ENCODE measurements at places on chromosomes 16 and 17.

GRCh38 chr17:71760062-71760720, 360.6 kb upstream of the SOX9 start:
- no peak for DNase-seq

DNA sequence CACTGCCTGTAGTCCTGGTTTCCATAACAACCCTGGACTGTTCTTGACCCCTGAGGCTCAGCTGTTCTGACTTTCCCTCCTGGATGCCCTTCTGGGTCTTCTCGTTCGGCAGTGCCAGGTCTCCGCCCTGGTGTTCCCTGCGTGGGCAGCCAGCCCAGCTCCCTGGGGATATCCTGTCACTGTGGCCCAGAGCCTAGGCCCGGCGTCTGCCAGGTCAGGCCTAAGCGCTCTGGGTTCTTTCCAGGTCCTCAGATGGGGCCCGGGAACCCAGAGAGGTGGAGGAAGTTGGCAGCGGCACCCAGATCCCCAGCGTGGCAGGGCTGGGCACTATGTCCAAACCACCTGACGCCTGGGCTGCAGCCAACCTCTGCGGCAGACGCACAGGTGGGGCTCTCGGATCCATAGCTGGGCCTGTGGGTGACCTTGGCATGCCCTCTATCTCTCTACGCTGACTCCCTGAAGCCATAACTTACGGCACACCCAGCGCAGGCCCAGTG, 12.5 kb upstream of the ATP2A3 start:
- no peak for DNase-seq

DNA sequence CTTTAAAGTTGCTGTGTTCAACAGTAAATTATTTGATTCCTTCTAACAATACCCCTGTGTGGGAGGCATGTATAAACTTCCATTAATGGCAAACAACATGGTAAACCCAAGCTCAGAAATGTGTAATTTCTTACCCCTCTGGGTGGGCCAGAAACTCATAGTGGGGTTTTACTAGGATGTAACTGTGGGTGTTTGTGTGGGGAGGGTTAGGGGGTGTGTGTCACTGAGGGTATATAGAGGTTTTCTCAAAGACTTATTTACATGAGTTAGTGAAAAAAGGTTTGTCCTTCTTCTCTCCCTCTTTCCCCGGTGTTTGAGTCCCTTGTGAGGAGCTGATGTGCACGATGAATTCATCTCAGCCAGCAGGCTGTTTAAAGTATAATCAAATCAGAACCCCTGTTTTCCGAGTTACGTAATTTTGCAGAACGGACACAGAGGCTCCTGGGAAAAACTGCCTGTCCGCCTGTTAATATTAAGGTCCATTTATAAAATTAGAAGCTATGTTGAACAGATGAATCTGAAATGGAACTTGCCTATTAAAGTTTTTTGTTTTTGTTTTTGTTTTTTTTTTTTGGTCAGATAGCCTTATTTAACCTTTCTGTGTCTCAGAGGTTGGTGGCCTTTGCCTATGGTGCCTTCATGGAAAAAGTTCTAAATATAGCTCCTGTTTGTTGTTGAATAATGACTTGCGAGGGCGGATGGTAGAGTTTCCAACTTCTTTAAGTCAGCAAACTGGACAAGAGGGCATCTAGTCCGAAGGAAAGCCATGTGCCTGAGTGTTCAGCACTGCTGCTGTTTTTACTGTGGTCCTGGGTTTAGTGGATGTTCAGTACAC, 73.3 kb downstream of the MSI2 start:
- no peak for DNase-seq

GRCh38 chr17:74972107-74972972, at the start of gene HID1:
HID1 (minus strand) TSS chr17:74972759; CDS start chr17:74972656, 103 bp downstream.
- DNase-seq = no peak

GRCh38 chr17:46039592-46040186, 40.6 kb downstream of the STH start:
- DNase-seq = no peak

- no peak for DNase-seq
Measured at GRCh38 chr17:19457830-19458271, 46.8 kb downstream of the RNF112 start.

DNA sequence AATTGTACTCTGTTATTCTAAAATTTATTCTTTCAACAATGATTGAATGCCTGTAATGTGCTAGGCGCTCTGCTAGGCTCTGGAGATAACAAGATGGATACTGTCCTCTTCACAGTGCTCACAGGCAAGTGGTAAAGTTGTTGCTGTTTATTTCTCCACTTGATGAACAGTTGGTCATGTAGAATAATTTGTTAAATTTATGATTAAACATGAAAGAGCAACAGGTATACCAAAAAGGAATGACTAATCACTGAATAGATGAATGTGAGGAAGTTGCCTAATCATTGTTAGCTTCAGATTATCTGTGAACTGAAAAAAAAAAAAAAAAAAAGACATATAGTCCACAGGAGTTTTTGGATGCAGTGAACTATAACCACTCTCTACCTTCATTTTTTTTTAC, 62.3 kb downstream of the NFATC3 start:
- no peak for DNase-seq

DNA sequence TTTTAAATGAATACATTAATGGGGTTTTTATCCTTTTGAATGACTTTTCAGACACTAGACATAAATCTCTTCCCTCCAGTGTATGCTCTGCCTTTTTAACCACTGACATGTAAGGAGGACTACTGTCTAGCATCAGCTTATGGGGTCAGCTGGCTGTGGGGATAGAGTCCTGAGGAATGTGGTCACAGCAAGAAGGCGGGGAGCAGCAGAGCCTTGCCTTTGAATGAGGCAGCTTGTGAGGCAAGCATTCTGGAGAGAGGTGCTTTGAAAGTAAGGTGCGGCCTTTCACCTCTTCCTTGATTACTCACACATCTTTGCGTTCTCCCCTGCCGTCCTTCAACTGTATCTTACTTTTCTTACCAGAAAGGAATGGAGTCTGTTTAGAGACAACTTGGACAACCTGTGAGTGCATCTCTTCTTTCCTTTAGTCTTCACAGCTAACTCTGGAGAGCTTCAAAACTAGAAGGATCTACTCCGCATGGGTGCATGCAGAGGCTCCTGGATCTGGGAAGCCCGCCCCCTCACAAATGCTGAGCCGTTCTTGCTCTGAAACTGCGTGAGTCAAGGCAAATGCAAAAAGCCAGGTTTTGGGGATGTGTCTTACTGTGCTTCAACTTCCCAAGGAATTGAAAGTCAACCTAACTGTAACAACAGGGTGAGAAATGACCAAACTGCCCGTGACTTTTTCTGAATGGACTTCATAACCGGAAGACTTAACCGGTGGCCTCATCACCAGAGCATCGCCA, 49.9 kb downstream of the ADCY7 start:
- no peak for DNase-seq

- DNase-seq = no peak
Measured at GRCh38 chr17:56890390-56890789, 23.5 kb downstream of the TRIM25 start.

GRCh38 chr16:76984196-76984595, 206.8 kb upstream of the MON1B start:
- no peak for DNase-seq

GRCh38 chr16:73000020-73000906, 47.7 kb downstream of the ZFHX3 start:
- no peak for DNase-seq

DNA sequence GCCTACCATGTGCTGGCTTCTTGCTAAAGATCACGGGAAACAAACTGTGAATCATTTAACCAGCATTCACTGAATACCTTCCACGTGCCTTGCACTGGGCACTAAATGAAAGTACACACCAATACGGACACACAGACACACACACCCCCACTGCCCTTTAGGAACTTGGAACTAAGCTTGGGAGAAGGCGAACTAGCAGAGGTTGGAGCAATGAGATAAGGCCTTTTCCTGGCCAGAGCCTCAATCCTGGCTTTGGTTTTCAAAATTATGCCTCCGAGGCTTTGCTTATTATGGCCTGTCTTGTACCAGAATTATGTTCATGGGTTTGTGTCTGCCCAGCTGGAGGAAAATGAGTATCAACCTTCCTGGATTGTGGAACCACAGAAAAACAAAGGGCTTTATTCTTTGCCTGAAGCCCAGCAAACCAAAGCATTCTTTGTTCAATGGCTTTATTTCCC, 32.3 kb downstream of the CPPED1 start:
- no peak for DNase-seq

GRCh38 chr17:45149669-45150664, 1.7 kb downstream of the HEXIM1 start:
- DNase-seq = no peak

DNA sequence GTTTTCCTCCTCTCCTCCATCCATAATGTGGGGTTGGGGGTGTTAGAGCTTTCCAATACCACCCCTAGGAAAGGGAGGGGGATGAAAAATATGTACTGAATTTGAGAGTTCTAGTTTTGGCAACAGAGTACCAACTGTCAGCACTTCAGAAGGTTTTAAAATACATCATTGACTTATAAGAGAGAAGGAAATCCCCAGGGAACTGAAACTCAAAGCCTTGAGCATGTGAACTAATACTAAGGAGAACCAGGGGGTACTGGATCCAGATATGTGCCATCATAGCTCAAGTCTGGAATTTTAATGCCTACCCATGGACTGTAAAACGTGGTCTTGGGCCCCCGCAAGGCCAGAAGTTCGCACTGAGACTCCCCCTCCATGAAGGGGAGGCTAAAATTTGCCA, 15.8 kb downstream of the CACNG5 start:
- no peak for DNase-seq

- no peak for DNase-seq
Measured at GRCh38 chr17:56548661-56549060, 44.8 kb upstream of the NOG start.

DNA sequence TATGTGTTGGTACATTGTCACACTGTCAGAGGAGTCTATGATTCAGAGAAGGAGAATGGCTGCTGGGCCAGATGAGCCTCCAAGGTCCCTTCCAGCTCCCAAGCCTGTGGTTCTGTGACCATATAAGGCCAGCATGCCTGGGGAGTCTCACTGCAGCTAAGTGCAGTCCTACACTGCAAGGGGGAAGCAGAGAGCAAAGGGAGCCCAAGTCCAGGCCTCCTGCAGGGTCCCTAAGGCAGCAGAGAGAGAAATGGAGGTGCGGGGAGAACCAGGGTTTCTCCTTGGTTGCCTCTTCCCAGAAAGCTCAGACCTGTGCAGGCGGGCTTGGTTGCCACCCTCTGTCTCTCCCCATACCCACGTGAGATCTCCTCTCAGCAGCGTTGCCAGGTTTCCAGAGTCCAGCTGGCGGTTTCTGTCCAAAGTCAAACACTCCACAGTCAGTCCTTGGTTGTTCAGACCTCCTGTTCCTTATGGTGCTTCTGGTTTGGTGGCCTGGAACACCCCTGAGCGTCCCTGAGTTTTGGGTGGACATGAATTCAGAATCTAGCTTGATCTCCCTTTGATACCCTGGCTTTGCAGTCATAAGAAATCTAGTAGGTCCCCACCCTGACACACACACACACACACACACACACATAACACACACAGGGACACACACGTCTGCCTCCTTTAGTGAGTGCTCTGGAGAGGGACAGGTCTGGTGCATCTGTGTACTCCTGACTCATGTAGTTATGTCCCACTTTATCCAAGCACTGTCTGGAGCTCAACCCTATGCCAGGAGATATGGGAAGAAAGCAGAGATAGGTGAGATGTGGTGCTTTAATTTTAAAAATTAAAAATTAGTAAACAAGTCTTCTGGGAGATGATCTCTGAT, 78.8 kb downstream of the GNAO1 start:
- DNase-seq = peak; percentile 56
